ENCODE measurements at places on chromosomes 1 and 21. TPM values are rescaled to one million over a fixed set of nuclear protein-coding genes. Genes with fewer than 3 reads are reported as not detected.

TDRD10 gene
- total RNA-seq: 2.3 TPM

TAS1R1 gene
- not detected for total RNA-seq

PEX11B gene
- total RNA-seq: 28.6 TPM

ORC1 gene
- total RNA-seq: 0.72 TPM

ESPN gene
- not detected for total RNA-seq

CA6 gene
- not detected for total RNA-seq

CRYBG2 gene
- 2.7 TPM for total RNA-seq

CHIT1 gene
- total RNA-seq: 0.13 TPM

DNA sequence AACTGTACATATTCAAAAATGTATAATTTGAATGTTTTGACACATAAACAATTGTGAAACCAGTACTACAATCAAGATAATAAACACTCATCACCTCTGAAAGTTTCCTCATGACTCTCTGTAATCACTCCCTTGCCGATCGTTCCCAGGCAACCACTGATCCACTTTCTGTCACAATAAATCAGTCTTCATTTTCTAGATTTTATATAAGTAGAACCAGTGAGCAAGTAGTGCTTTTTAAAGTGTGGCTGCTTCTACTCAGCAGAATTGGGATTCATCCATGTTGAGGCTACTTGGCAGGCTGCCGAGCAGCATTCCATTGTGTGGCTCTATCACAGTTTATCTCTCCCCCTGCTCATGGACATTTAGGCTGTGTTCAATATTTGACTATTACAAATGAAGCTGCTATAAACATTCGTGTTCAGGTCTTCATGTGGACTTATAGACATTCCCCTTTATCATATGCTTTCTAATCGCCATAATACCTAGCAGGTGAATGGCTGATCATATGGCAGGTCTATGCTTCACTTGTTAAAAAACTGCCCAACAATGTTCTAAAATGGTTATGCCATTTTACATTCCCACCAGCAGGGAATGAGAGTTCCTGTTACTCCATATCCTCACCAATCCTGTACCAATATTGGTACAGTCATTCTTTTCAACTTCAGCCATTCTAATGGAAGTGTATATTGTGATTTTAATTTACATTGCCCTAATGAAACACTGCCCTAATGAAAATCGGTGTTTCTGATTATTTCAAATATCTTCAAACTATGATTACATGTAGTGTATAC lies 20.5 kb downstream of the TEX38 start:
- no peak for ATAC-seq

- ATAC-seq: no peak
Measured at GRCh38 chr21:31295676-31296075, 48.4 kb downstream of the TIAM1 start.

DNA sequence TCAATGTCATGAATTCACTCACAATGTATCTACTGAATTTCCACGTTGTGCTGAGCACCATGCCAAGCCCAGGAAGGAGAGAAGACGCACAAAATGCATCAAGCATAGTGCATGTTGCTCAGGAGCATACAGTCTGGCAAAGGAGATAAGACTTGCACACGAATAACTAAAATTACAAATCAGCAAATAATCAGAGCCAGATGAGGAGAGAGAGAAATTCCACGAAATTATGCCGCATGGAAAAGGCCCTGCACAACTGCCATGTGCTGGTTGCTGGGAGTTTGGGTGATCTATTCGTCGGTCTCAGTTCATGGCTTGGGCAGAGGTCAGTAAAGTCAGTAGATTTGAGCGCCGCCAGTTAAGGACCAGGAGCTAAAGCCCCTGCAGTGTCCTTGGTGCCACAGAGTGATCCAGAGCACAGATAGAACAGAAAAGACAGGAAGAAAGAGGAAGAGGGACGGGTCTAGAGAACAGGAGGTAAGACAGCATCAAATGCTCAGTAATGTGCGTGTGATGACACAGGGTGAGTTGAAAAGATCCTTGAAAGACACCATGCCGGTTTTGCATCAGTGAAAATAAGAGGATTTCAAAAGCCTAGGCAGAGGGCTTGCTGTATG lies 55.1 kb upstream of the ZNF281 start:
- ATAC-seq: no peak

- ATAC-seq: no peak
Measured at GRCh38 chr21:43911935-43912487, 47.0 kb downstream of the AGPAT3 start.

- no peak for ATAC-seq
Measured at GRCh38 chr21:45256021-45256911, 31.4 kb downstream of the POFUT2 start.

- ATAC-seq: no peak
Measured at GRCh38 chr1:183914891-183915290, 110.0 kb downstream of the RGL1 start.

DNA sequence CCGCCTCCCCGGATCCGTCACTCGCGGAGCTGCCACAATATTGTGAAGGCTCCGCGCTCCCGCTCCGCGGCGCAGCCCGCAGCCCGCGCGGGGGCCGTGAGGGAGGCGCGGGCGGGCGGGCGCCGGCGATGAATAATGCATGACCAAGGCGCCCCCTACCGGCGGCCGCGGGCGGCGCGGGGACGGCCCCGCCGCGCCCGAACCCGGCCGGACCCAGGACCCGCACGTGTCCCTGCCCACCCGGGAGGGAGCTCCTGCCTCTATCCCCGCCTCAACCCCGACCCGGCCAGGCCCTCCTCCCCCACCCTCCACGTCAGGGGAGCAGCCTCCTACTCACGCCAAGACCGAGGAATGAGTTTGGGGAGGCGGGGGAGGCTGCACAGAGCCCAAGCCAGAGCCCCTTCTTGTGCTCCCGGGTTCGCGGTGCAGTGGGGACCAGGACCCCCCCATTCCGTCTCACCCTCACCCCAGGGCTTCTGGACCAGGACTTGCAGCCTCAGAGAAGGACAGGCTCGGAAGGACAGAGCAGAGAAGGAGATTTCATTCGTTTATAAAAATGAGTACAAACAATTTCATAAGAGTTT lies 70.8 kb upstream of the CASZ1 start:
- ATAC-seq: peak; percentile 76

- ATAC-seq: no peak
Measured at GRCh38 chr1:110859062-110859461, 13.9 kb upstream of the CD53 start.

DNA sequence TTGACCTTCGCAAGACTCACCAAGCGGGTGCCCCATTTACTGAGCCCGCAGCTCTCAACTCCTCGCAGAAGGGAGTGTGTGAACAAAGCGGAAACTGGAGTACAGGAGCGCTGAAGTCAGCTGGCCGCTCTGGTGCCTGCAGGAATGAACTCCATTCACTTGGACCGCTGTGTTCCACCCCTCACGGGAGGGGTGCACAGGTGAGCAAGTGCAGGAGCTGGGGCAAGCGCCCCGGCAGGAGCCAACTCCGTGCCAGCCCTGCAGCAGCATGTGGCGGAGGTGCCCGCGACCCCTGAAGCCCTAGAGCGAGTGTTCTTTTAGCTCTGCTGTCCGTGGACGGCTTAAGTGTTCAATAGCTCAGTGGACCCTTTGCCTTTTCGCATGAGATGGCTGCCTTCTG lies 471.6 kb upstream of the ADGRL4 start:
- ATAC-seq: no peak

DNA sequence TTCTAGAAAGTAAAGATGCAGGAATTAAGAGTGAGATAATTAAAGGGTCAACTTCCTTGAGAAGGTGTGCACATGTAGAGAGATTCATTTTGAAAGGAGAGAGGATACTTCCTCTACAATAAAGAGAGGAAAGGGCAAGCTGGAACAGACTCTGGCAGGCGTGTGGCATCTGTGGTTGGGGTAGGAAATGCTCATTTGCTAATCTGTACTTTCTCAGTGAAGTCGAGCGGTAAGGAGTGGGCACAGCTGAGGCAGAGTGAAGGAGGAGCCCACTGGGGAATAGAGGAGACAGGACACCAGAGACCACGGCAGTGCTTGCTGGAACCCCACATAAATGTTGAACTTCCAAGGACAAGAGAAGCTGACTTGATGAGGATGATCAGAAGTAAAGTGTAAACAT lies 49.1 kb downstream of the PCSK9 start:
- no peak for ATAC-seq

Data from gastroesophageal sphincter (tissue), 4 donors.